ENCODE measurements at places on chromosomes 7 and 10. TPM values are rescaled to one million over a fixed set of nuclear protein-coding genes. Genes with fewer than 3 reads are reported as not detected.

Gene COBL
- 7.3 TPM for total RNA-seq

Gene FEZF1
- total RNA-seq: not detected

Gene ENKUR
- total RNA-seq: 0.33 TPM

Gene COMTD1
- total RNA-seq: 18.3 TPM

Gene FASTK
- total RNA-seq: 83.6 TPM

Gene PPP1R3C
- total RNA-seq: 0.30 TPM

Gene SPDYE2
- total RNA-seq: 0.22 TPM

Gene INA
- not detected for total RNA-seq

Gene SPDYE16
- not detected for total RNA-seq

Gene NRG3
- not detected for total RNA-seq

Gene INSIG1
- total RNA-seq: 11.2 TPM

Gene GPR15LG
- not detected for total RNA-seq

Gene NUTM2E
- 0.12 TPM for total RNA-seq

Gene LIPF
- total RNA-seq: not detected

Gene NFKB2
- total RNA-seq: 76.2 TPM

Gene NEUROG3
- total RNA-seq: not detected

Gene RBP3
- not detected for total RNA-seq

Gene RHOBTB1
- 1.5 TPM for total RNA-seq

Gene CPA2
- not detected for total RNA-seq

Gene LRIT1
- not detected for total RNA-seq

Gene FOXP2
- total RNA-seq: not detected

Gene TRIM73
- 3.7 TPM for total RNA-seq

Gene PRDX3
- 94.4 TPM for total RNA-seq

Gene C10orf95
- total RNA-seq: 0.49 TPM

Gene GDF2
- total RNA-seq: not detected

Gene EBLN1
- total RNA-seq: not detected

Gene HOXA6
- 2.0 TPM for total RNA-seq

Gene C10orf62
- 0.26 TPM for total RNA-seq

Gene OR2A5
- not detected for total RNA-seq

Gene SLC25A13
- 28.6 TPM for total RNA-seq

Gene ATOH7
- not detected for total RNA-seq

Gene TSPAN12
- total RNA-seq: not detected
